ENCODE measurements at places on chromosomes 6 and 20. TPM values are rescaled to one million over a fixed set of nuclear protein-coding genes. Genes with fewer than 3 reads are reported as not detected.

DNA sequence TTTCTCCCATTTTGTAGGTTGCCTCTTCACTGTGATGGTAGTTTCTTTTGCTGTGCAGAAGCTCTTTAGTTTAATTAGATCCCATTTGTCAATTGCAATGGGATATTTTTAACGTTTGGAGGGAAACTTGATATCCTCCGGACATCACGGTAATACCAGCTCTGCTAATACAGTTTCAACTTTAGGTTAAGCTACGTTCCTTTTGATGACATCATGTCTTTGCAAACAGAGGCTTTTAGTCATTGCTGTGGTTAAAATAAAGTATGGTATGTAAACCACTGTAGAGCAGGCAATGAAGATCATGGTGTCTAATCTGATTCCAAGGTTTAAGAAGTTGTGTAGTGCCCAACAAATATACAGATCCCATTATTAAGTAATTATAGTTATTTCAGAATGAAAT, 168.0 kb upstream of the CHD6 start:
- no peak for DNase-seq

GRCh38 chr6:152746172-152746553, 4.4 kb upstream of the VIP start:
- DNase-seq: no peak

GRCh38 chr6:116287689-116288282, 8.1 kb upstream of the TSPYL1 start:
- no peak for DNase-seq

GRCh38 chr6:168841609-168842278, 400.8 kb downstream of the SMOC2 start:
- DNase-seq: no peak

DNA sequence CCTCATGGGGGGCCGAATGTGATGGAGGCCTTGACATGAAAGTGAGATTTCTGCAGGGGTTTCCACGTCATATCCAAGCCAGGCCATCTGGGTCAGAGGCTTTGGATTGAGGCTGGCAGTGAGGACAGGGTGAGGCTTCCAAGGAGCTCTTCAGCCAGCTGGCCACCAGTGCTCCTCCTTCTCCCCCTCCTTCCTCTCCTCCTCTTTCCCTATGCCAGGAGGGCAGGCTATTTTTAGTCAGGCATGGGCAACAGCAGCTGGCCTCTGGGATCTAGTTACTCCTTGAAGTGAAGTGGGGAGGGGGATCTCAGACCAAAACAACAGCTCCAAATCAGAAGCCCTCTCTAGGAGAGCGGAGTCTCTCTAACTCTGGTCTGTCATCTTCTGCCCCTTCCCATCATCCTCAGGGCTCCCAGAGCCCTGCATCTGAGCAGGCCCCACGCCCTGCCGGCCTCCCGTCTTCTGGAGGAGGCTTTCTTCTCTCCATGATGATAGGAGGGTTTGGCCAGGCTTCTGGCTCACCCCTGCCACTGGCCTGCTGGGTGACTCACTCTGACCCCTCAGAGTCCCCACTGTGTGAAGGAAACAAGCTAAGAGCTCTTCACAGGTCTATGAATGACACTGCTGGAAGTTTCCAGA, 612 bp downstream of the TNNC2 start:
- DNase-seq: no peak

DNA sequence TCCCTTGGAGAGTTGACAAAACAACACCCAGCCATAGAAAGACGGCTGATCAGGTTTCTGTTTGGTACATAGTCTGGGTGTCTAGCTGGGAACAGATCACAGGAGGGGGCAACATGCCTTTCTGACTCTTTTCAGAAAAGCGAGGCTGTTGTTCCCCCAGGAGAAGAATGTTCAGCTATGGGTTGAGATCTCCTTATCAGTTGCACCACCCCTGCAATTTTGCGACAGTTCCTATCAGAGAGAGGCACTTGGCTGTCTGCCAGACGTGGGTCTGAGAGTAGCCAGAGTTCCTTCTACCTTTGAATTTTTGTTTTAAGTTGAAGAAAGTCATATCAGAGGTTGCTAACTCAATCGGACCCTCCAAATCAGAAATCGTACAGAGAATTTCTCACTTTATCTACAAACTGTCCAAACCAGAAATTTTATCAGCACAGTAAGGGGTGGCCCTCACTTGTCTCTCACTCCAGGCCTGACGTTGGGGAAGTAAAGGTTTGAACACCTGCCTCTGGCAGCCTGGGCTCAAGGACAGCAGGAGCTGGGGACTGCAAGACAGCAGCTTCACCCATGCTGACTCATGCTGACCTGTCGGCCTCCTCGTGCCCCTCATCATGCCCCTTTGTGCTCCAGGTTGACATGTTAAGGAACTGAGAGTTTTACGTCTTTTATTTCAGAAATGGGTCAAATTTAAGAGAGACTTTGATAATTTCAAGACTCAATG, 42.3 kb downstream of the TMC2 start:
- no peak for DNase-seq

The VWA7 gene
- 8.5 TPM for polyA plus RNA-seq

The C6orf118 gene
- 8.8 TPM for polyA plus RNA-seq

DNA sequence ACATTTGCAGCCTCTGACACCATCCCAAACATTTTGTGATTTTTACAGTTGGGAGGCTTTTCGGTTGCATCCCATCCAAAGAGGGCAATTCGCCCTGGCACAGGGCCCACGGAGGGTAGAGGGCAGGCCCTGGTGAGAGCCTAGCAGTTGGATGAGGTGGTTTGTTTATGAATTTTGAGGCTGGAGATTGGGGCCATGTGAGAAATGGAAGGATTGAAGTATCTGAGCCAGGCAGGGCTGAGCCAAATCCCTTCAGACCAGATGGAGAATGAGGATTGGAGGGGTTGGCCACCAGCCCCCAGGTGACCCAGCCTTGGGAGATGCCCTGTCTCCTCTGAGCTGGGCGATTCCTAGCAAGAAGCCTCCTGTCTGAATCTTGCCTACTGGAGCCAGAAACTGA, 52.6 kb upstream of the CCDC167 start:
- DNase-seq: no peak

The PTK6 gene
- 1.1 TPM for polyA plus RNA-seq

The SPATA2 gene
- polyA plus RNA-seq: 9.5 TPM

DNA sequence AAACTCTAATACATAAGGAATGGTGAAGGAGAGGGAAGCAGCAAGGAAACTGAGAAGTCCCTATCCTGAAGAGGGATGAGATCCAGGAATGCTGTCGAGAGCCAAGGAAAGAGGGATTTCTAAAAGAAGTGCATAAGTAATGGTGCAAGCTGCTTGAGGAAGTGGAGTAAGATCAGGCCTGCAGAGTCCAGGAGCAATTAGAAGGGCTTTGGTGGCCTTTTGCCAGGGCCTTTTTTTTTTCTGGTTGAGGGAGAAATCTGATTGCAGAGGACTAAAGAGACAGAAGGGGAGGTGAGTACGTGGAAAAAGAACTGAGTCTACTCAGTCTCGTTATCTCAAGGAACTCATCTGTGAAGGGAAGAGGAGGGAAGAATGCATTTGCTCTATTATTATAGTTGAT, 396.2 kb downstream of the UTRN start:
- no peak for DNase-seq

GRCh38 chr6:20660534-20660933, 126.3 kb downstream of the CDKAL1 start:
- DNase-seq: no peak

DNA sequence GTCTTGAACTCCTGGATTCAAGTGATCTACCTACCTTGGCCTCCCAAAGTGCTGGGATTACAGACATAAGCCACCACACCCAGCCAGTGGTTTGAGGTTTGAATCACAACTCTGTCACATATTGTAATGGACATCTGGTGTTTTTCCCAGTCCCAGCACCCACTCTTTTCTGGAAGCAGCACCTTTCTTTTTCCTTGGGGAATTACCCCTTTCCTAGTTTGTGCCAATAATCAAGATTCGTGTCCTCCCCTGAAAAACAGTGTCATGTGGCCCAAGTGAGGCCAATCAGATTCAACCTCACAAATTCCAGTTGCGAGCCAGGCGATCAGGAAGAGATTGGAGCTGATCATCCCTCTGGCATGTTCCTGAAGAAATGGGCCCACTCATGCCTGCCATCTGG, 71.7 kb upstream of the SGK1 start:
- DNase-seq: no peak

- peak; percentile 43 for DNase-seq
Observed at GRCh38 chr6:5089481-5090438, 4.6 kb downstream of the PPP1R3G start.

GRCh38 chr6:12785301-12785700, 68.7 kb downstream of the PHACTR1 start:
- DNase-seq: no peak

DNA sequence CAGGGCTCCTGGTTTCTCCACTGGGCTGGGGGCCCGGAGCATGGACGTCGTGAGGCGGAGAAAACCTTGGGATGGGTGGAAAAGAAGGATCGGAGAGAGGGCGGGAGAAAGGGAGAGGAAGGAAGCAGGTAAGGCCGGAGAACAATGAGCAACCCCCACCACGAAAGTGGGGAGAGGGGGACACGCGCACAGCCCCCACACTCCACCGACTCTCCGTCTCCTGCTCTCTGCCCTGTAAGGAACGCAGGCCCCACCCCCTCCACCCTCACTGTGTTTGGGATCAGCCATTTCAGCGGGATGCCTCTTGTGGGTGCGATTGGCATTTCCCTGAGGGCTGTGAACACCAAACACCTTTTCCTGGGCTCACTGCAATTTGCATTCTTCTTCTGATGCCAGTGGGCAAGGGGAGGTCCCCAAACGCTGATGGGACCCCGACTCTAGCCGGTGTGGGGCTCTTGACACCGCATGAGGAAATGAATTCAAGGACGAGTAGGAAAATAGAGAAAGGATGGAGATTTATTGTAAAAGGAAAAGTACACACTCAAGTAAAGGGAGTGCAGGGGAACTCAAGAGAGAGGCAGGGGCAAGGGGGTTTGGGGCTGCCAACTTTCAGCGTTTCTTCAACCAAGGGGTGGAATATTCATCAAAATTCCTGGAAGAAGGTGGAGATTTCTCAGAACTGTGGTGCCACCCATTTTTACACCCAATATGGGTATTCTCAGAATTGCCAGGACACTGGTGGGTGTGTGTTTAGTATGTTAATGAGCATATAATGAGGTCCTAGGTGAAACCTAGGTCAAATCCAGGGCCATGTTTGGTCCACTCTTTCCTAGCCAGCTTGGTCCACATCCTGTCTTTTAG, 13.1 kb upstream of the RAET1L start:
- DNase-seq: no peak

DNA sequence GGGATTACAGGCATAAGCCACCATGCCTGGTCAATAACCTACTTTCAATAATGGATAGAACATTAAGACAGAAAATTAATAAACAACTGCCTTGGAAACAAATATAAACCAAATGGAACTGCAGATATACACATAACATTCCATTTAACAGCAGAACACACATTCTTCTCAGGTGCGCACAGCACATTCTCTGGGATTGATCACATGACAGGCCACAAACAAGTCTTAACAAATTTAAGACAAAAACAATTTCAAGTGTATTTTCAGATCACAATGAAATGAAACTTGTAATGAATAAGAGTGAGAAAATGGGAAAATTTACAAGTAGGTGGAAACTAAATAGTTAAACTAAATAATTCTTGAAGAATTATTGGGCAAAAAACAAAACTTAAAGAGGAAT, 167.9 kb downstream of the TBX18 start:
- no peak for DNase-seq

The FOXS1 gene
- polyA plus RNA-seq: 3.9 TPM

DNA sequence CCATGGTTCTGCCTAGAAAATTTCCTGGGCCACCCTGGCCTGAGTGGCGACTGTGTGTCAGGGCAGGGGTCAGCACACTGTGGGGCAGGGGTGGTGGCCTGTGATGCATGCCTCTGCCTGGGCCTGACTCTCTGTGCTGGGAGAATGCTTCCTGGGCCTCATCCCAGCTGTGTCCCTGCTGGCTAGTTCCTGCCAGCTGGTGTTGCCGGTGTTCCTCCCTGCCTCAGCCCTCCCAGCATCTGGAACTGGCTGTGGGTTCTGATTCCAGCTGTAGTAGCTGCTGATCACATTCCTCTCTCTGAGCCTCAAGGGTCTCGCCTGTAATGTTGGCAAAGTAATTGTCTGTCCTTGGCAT, 101.5 kb downstream of the SYCP2 start:
- no peak for DNase-seq

The SOBP gene
- polyA plus RNA-seq: 14.8 TPM

DNA sequence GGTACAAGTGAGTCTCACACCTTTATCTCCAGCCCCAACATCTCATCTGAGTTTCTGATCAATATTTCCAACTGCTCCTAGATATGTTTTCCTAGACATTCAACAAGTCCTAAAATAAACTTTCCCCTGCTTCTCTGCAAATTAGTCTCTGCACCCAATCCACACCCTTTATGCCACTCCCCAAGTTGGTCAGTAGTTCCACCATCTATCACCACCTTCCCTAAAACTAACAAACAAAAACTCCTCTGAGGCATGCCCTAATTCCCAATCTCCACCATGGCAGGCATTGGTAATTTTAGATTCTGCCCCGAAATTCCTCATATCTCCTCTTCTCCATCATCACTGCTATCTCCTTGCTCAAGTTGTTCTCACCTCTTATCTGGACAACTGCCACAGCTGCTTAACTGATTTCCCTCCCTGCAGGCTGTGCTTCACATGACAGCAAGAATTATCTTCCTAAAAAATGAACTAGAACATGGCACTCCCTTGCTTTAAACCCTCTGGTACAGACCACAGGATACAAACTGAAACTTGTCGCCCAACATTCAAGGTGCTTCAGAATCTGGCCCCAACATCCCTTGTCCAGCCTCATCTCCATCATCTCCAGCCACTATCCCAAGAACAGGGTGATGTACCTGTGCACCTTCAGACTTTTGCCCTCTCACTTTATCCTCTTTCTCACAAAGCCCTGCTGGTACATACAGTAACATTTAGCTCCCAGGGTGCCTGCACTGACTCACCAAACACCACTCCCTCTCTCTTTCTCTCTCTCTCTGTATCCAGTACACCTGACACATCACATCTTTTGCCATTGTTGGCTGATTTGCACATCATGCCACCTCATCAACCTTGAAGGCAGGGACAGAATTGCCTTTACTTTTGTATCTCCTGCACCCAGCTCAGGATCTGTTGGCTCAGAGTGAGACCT, 55.5 kb downstream of the ZHX3 start:
- DNase-seq: no peak

Data from left kidney (tissue), 8 donors.